ENCODE measurements at places on chromosomes 6 and 20.
A peak's percentile ranks its signal among the peaks of the same experiment; 100 is the strongest.

- DNase-seq: peak; percentile 39
Measured at GRCh38 chr20:61951695-61952533, 113.8 kb downstream of the TAF4 start.

- DNase-seq: no peak
Measured at GRCh38 chr6:84417260-84417659, 189.8 kb upstream of the CEP162 start.

DNA sequence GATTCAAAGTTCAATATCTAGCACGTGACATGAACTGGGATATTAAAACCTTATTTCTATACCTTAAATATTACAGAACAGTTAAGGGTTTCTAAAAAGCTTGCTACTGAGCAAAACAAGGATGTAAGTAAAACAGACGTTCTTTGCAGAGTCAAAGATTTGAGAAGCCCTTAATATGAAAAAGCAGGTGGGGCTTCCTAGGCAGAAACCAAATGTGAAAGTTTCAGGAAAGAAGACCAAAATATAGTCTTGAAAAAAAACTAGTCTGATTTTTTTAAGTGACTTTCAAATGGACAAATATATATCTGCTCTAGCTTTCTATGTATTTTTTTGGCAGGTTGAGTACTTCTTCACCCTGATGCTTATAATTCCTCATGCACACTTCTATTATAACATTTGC lies 63.2 kb downstream of the TNFRSF21 start:
- no peak for DNase-seq

GRCh38 chr6:3423439-3424184 lies 33.2 kb downstream of the SLC22A23 start:
- DNase-seq: no peak

DNA sequence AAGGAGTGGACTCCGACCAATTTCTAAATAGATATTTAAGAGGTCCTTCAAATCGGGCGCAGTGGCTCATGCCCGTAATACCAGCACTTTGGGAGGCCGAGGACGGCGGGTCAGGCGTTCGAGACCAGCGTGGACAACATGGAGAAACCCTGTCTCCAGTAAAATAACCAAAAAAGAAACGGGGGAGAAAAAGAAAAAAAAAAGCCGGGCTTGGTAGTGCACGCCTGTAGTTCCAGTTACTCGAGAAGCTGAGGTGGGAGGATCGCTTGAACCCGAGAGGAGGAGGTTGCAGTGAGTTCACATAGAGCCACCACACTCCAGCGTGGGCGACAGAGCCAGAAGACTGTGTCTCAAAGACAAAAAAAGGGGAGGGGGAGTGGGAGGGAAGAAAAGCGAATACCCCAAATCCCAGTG lies 53.3 kb upstream of the HFE start:
- no peak for DNase-seq

DNA sequence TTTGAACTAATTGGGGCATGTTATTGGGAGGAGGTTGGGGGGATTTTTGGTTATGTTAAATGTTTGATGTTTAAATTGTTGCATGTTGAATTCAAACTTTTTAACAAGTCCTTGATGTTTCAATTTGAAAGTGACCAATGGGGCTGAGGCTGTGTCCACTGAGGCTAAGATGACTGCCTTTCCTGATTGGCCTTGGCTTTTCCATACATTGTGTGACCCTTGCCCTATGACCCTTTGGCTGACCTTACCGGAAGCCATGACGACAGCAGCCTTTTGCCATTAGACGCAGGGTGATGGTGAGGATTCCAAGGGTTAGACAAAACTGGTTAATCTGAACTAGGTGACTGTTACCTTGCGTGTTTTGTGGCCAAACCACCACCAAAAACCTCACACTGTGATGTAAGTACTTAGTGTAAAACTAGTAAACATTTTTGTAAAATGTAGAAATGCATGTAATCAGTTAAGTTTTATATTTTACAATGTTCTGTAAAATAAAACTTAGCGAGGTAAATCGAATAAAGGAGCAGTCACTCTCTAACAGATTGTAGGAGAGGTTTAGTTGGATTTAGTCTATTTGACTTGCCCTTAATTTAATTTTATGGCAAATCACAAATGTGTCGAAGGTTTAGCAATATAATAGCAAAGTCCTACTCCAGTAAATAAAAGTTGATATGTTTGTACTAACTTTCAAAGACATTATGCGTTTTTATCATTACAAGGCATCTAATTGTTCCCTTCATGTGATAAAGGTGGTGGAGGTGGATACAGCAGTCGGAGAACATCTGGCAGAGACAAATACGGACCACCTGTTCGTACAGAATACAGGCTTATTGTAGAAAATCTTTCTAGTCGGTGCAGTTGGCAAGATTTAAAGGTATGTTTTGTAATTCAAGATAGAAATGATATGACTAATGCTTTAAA lies 1.6 kb downstream of the SRSF6 start:
- peak; percentile 43 for DNase-seq

DNA sequence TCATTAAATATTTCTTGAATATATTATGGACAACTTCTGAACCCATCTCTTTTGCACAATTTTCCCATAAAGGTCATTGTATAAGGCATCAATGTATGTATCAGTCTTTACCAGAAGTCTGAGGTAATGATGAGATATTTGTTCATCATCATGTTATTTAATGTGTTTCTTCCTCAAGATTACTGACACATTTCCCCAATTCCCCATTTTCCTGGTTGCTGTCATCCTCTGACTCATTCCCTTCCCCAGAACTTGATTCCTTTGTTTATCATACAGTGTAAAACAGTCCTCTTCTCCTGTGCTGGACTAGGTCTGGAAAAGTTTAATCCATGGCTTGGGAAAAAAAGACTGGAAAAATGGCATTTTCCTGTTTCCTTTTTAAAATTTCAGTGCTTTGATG lies 107.9 kb upstream of the FLRT3 start:
- DNase-seq: peak; percentile 4

DNA sequence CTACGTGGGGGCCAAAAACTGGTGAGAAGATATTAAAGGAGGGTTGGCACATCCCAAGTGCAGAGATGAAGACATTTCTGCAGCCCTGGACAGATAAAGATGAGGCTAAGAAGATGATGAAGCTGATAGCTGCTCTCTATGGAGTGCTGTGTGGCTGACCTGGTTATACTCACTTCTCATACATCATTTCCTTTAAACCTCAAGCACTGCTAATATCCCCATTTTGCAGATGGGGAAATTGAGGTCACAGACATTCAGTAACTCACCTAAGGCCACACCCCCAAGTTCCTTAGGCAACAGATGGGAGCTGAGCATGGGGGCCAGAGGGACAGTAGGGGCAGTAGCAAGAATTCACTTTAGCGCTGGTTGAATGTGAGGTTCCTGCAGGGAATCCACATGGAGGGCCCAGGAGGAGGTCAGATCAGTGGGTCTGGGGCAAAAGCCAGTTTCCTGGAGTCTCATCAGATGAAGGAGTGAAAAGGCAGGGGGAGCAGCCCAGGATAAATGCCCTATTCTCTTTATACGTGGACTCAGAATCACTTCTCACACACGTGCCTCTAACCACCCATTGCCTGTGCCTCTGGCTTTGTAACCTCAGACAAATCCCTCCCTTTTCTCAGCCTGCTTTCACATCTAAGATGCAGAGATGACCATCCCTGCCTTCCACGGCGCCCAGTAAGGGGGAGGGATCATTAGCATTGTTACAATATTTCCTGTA lies 125.8 kb downstream of the NFATC2 start:
- peak; percentile 44 for DNase-seq

GRCh38 chr20:49187330-49187850 lies 744 bp downstream of the STAU1 start:
- DNase-seq: no peak

DNA sequence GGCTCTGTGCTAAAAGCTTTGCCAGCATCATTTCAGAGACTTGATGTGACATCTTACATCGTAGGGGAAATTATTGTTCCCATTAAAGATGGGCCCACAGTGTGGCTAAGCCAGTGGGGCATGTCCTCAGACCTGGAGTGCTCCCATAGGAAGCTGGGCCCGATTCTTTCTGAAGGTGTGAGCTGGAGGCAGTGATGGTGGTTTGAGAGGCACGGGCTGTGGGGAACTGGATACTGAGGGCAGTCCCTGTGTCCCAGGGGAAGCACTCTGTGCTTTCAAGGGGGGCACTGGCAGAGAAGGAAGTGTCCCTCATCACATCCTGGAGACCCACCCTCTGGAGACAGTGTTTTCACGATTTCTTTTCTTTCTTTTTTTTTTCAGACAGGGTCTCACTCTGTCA lies 8.6 kb upstream of the FAM110A start:
- DNase-seq: no peak

- DNase-seq: no peak
Measured at GRCh38 chr20:44465001-44465560, 10.6 kb upstream of the TTPAL start.

DNA sequence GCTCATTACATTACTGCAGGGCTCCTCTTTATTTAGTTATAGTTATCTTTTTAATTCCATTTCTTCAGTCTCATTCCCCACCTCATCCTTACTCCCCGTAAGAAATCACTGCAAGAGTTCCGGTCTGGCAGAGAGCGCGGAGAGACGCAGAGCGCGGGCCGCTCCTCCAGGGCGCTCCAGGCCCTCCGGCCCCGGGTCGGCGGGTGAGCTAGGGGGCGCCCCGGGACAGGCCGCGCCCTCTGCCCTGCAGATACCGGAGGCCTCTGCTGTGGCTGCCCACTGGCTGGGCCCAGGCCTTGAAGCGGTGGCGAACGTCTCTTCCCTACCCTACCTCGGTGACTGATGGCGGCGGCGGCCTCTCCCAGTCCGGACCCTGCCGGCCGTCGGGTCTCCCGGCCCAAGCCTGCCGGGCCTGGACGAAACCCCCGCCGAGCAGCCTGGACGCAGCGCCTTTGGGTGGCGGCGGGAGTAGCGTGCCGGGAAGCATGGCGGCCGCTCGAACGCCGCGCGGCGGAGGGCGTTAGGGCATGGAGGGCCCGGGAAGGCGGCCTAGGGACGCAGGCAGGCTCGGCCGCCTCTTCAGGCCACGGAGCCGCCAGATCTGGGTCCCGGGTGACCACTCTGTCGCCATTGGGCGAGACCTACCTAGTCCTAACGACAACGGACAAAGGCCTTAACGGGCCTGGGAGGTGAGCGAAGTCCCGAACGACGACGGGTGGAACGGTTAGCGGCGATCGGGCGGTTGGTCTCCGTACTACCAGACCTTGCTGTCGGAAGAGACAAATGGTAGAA lies 16.4 kb upstream of the HMGN4 start:
- peak; percentile 75 for DNase-seq

- DNase-seq: peak; percentile 57
Measured at GRCh38 chr6:36633915-36634314, 39.8 kb downstream of the SRSF3 start.

DNA sequence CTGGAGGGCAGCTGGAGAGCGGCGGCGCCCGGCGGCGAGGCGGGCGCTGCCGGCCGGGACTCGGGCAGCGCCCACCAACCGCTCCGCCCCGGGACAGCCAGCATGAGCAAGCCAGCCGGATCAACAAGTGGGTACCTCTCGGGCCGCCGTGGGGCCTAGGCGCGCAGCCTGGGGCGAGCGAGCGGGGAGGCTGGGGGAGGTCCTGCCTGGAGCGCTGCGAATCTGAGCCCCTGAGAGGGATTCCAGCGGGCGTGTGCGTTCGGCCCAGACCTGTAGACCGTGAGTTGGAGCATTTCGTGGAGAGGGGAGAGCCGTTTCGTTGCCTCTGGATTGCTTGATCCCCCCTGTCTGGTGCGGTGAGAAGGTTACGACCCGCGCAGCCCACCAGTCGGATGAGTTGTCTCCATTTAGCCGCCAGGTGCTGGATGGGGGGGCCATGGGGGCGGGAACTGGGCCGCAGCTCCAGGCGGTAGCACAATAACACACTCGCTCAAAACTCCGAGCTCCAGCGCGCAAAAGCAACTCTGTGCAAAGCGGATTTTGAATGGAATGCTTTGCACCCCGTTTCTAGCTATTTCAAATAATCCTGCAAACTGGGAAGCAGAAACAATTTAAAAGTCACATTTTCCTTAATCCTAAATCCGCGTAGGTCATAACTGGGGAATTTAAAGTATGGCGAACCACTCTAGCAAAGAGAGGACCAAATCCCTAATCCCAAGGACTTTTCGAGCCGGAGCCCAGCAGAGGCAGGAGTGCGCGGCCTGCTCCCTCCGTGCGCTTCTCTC lies 1.0 kb downstream of the NR2E1 start:
- DNase-seq: no peak

DNA sequence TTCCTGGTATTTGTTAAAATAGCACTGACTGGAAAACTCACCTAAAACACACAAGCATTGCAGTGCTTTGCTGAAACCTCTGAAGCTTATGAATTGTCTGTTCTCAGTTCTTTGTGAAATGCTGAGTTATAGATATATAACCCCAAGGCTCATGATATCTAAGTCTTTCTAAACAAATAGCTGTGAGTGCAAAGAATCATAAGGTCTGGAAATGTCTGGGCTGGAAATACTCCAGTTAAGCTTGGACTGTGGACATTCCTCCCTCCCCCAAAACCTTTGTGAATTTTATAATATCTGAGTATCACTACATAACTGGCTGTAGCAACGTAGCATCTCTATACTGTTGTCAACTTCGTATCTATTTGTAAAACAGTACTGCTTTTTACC lies 69.1 kb downstream of the CBLN4 start:
- DNase-seq: no peak

GRCh38 chr6:159044899-159045727 lies at the start of gene TAGAP:
TAGAP (minus strand) TSS chr6:159044991; CDS start chr6:159044146, 845 bp downstream.
- DNase-seq: peak; percentile 31

GRCh38 chr6:135008072-135008940 lies 46.3 kb downstream of the HBS1L start:
- DNase-seq: no peak

- no peak for DNase-seq
Measured at GRCh38 chr20:12644461-12644860, 364.3 kb upstream of the SPTLC3 start.

GRCh38 chr6:3698021-3698420 lies 53.5 kb downstream of the PXDC1 start:
- DNase-seq: no peak

DNA sequence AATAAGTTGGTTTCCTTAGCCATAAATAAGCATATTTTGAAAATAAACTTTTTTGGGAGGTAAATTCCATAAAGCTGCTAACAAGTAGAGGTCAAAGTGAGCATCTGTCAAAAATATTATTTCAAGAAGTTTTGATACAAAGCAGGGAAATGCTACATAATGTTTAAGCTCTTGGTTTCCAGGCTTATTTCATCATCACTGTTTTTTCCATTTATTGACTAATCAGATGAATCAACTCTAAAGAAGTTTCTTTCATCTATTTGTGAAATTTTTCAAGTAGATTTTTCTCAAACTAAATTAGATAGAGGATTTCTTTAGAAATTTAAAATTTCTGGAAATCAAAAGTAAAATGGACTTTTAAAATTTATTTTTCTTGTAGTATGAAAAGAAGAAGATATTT lies 89.5 kb upstream of the TBX18 start:
- DNase-seq: no peak

Data from lung microvascular endothelial cell (primary cell).